ENCODE measurements at places on chromosomes 3 and 15. TPM values are rescaled to one million over a fixed set of nuclear protein-coding genes. Genes with fewer than 3 reads are reported as not detected.

- no peak for DNase-seq
Observed at GRCh38 chr15:80183886-80184285, 31.1 kb downstream of the FAH start.

DNA sequence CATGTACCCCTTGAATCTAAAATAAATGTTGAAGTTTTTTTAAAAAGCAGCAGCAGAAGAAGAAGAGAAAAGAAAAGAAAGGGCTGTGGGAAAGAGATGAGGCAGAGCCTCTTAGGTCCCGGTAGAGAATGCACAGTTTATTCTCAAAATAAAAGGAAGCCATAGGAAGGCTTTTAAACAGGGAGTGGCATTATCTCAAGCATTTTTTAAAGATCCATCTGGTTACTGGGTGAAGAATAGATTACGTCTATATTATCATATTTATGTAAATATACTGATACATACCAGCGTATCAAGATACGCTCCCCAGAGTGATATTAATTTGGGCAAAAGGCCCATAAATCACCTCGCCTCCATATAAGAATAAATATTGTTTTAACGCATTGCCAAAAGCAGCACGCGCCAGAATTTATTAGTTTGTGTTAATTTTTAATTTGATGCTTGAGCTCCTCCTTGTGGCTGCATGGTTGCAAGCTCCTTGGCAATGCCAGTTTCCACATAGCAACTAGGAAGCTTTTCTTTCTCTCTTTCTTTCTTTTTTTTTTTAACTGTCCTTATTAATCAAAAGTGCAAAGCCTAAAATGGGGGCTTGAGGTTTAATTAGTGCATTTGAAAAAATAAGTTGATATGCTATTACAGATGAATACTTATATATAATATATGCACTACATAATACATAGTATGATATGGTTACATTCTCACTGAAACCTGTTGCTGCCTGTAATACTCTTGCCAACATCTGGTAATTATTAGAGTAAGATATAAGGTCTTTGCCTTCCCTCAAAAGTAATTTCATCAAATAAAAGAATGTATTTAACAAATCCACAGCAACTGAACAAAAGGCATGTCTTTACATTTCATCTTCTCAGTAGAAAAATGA lies 242.8 kb upstream of the UBE2E2 start:
- peak; percentile 61 for DNase-seq

- no peak for DNase-seq
Observed at GRCh38 chr3:50316657-50317242, 5.8 kb downstream of the HYAL2 start.

GRCh38 chr15:61169275-61169903 lies 59.7 kb downstream of the RORA start:
- DNase-seq: no peak

DNA sequence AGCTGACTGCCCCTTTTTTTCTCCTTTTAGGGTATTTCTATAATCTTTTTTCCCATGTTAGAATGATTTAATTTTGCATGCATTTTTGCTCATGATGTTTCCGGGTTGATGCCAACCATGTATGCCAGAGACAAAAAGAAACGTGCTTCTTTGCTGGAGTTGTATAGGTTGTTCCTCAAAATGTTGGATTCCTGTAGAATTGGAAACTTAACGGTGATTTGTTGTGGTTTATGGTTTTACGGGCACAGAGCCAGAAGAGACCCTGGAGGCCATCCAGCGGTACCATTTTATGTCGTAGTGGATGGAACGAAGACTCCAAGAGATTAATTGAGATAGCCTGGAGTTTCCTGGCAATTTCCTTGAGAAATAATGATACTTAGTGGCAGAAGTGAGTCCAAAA lies 481.5 kb upstream of the RGMA start:
- no peak for DNase-seq

DNA sequence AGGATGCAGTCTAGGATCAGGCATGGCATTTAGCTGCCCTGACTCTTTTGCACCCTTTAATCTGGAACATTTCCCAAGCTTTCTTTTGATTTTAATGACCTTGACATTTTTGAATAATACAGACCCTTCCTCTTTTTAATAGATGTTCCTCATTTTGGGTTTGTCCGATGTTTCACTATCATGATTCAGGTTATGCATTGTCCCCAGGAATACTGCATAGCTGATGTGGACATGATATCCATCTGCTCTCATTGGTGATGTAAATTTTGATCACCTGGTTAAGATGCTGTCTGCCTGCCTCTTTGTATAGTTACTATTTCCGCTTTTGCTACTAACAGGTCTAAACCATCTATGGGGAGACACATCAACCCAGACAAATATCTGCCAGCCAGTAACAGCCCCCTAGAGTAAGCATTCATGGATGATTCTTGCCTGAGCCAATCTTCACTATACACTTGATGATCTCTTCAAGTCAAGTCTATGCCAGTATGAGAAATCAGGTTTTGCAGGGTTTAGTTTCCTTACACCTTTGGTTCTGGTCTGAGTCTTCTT lies 50.6 kb upstream of the ULK4 start:
- no peak for DNase-seq

Gene PLSCR5
- not detected for polyA plus RNA-seq

- no peak for DNase-seq
Observed at GRCh38 chr3:80338366-80338765, 570.6 kb upstream of the ROBO1 start.

Gene DOCK3
- polyA plus RNA-seq: 0.67 TPM

Gene RAD51
- polyA plus RNA-seq: 0.85 TPM

DNA sequence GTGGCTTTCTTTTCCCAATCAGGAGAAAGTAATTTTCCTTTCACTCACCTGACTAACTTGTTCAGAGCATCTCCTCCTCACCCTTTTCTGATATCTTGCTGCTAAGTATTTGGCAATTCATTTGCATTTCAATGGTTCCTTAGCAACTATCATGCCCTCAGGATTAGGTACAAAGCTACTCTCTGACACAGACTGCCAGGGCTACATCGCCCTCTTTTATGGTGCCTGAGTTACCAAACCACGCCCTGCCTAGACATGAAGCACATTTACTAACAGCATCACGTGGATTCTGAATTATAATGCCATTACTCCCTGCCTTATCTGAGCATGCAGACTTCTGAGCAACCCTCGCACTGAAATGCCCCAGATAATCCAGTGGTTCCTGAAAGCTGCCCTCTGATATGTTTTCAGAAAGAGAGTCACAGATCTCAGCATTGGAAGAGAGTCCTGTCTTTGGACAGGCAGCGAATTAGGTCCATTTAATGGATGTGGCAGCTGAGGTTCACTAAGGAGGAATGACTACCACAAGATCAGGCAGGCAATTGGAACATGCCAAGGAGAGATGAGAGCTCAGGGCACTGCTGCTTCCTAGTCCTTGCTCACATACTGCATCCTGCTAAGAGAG lies 14.5 kb downstream of the EPHB1 start:
- DNase-seq: no peak

GRCh38 chr3:168453623-168454022 lies 357.9 kb upstream of the GOLIM4 start:
- no peak for DNase-seq

- DNase-seq: no peak
Observed at GRCh38 chr15:35691891-35692867, 146.2 kb upstream of the DPH6 start.

Gene IRAK2
- 2.3 TPM for polyA plus RNA-seq

Gene LIPH
- polyA plus RNA-seq: 12.1 TPM

DNA sequence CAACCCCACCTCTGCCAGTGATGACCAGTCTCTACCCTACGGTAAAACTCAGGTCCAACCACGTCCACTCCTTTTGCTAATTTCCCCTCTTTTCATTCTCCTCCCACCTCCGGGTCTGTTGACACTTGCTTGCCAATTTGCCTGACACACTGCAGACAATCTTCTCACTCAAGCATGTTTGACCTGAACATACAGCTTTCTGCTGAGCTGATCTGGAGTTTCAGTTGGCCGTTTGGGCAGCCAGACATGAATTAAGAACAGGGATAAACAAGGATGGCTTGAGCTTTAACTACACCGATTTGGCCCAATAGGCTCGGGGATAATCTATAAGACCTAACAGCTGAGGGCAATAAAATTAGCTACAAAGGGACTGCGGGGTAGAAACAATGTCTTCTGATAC lies 758.6 kb upstream of the CFAP20DC start:
- DNase-seq: no peak

- peak; percentile 72 for DNase-seq
Observed at GRCh38 chr3:169771497-169772304, 1.5 kb upstream of the MYNN start.
